Smooth muscle cell of the brain vasculature (primary cell): ENCODE measurements at places on chromosomes 16 and 17.

GRCh38 chr16:89505204-89506112, 2.7 kb upstream of the SPG7 start:
- DNase-seq = peak; percentile 47

GRCh38 chr17:41340934-41341861, 9.4 kb downstream of the KRT33A start:
- DNase-seq = no peak

DNA sequence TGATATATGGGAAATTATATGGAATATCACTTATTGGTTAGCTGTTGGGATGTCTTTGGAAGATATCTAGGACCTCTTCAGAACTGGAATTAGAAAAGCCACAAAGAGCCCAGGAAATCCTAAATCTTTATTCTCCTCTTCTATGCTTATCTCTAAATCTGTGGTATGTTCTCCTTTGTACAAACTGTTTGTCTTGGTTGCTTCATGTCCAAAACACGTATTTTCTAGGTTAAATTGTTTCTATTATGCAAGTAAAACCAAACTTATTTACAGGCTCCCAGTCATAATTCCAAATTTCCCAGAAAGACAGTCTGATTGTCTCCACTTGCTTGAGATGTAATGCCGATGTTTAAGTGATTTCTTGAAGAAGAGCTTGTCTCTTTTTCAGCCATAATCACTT, 650.9 kb downstream of the CDH11 start:
- no peak for DNase-seq

DNA sequence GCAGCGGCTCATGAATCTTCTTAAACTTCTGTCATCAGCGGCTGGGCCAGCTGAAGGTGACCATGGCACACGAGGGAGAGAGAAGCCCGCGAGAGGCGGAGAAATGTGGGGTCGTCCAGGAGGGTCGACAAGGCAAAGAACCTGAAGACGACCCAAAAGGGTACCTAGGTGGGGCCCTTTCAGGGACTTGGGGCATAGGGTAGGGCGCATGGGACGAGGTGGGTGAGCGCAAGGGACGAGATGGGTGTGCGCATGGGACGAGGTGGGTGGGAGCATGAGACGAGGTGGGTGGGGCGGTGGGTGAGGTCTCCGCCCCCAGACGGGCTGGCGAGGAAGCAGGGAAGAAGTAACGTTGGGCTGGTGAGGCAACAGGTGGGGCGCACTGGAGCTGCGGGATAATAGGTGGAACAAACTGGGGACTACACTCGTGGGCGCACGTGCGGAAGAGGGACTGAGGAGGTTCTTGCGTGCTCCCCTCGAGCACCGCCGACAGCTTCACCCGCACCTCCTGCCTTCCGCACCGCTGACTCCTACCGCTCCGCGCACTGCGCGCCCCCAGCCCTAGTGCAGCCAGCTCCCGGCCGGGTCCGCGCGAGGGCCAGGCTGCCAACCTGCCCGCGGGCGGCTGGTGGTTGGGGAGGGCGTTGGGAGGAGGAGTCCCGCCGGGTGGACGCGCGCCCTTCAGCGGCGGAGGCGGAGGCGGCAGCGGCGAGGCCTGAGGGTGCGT, 23.2 kb upstream of the CRYM start:
- no peak for DNase-seq

GRCh38 chr16:89711601-89712273, 9.0 kb downstream of the VPS9D1 start:
- DNase-seq = no peak
